ENCODE measurements at places on chromosomes 5 and 9.

- no peak for DNase-seq
Observed at GRCh38 chr5:178996156-178996555, 1.0 kb upstream of the GRM6 start.

DNA sequence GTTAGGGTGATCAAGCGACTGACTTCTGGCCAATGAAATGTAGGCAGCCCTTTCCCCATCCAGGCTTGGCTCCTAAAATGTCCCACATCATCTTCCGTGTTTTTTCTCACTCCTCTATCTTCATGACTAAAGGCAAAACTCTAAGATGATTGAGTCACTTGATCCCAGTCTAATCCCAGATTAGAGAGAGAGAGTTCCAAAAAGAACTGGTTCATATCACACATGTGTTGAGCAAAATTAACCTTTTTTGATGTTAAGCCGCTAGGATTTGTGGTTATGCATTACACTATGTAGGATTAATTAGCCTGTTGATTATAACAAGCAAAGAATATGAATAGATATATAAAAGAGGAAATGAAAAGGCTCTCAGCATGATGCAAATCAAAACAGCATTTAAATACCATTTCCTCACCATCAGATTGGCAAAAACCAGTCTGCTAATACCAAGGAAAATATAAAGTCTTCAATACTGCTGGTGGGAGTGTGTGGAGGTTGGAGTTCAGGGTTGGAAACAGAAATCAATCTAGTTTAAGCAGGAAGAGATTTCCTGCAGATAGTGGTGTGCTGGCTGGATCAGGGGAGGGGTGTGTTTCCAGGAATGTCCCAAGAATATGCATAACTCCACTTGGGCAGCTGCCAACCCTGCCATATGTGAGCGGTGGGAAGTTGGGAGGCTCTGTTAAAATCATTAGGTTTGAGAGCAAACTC lies 187.6 kb upstream of the S1PR3 start:
- no peak for DNase-seq

DNA sequence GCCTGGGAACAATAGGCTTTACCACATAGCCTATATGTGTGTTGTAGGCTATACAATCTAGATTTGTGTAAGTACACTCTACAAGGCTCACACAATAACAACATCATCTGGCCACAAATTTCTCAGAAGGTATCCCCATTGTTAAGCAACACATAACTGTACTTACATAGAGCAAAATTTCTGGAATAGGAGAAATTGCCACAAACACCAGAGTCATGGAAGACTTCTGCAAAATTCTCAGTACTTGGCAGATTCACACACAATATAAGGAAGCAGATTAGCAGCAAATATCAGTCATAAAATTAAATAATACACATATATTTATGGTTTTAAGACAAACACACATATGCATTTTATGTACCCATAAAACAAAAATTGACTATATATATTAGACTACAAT lies 16.4 kb downstream of the GNAQ start:
- DNase-seq: no peak

GRCh38 chr9:109880276-109881169 lies 100.5 kb downstream of the PALM2AKAP2 start:
- no peak for DNase-seq

DNA sequence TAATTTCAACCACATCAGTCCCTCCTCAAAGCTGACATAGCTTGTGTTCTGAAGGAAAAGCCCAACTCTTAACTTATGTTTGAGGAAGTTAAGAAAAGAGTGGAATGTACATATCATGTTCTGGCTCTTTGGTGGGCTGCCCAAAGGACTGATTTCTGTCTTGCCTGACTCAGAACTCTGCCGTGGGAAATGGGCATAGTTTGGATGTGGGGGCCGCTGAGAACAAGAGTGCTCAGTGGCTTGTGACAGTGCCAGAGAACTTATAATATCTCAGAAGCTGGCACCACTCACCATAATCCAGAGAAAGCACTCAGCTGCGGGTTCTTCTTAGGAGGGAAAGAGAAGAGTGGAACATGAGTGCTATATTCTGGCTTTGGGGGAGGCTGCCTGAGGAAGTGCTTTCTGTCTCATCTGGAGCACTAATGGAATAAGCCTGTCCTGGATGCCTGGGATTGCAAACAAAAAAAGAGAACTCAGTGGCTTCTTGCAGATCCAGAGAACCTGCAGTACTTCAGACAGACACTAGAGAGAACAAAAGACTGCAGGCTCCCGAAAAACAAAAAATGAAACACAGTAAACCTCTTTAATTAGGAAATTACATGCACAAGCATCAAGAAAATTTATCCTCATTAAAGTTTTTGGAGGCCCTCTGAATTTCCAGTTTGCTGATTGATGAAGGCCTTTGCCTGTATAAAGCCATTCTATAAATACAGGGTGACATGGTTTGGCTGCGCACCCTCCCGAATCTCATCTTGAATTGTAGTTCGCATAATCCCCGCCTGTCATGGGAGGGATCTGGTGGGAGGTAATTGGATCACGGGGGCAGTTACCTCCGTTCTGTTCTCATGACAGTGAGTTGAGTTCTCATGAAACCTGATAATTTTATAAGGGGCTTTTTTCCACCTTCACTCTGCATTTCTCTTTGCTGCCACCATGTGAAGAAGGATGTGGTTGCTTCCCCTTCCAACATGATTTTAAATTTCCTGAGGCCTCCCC lies 207.0 kb downstream of the DMAC1 start:
- DNase-seq: no peak

GRCh38 chr5:54523534-54523933 lies 6.0 kb downstream of the SNX18 start:
- DNase-seq: no peak

GRCh38 chr5:83244516-83244915 lies 167.2 kb downstream of the XRCC4 start:
- no peak for DNase-seq

- no peak for DNase-seq
Observed at GRCh38 chr9:90343366-90343765, 299.3 kb downstream of the DIRAS2 start.

GRCh38 chr5:90878549-90879196 lies 320.1 kb downstream of the ADGRV1 start:
- DNase-seq: no peak

DNA sequence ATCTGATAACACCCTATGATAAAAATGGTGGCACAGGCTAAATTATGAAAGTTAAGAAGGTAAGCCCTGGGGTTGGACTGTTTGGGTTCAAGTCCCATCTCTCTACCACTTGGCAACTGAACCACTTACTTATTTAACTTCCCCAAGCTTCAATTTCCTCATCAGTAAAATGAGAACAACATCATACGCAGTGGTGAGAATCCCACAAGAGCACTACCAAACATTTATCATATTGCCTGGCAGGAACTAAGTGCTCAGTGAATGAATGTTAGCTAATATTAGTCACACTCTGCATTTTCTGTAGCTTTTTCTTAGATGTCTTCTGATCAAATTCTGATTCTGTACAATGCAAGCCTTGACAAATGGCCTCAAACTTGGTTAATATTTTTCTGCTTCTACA lies 306.7 kb downstream of the EBF1 start:
- no peak for DNase-seq

- no peak for DNase-seq
Observed at GRCh38 chr9:4397917-4398316, 92.4 kb upstream of the SLC1A1 start.

GRCh38 chr5:175479125-175479881 lies 943 bp downstream of the SFXN1 start:
- no peak for DNase-seq

- DNase-seq: no peak
Observed at GRCh38 chr5:140024928-140025327, 18.2 kb downstream of the NRG2 start.

GRCh38 chr5:139743001-139743771 lies 52.4 kb upstream of the PSD2 start:
- no peak for DNase-seq

DNA sequence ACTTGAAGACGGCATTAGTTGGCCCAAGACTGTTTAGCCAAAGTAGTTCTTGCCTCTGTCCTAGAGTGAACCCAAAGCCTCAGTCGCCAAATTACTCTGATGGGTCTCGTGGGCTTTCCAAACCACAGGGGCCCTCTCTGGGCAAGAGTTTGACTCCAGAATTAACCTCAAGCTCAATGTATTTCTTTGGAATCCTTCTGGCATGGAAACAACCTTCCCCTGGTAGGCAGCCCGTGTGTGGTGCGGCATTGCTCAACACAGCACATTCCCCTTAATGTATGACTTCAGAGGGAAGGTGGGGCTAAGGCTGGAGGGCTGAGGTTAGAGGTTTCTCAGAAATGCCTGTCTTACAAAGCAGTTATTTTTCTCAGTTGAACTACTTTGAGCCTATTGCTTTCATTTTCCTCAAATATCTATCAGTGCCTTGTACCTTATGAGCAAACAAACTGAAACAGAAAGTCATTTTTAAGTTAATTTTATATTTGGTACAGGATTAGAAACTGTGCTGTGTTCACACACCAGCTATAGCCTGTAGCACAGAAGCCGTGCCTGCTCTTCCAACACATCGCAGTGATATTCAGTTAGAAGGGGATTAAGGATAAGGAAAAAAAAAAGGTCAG lies 123.9 kb upstream of the HAPLN1 start:
- no peak for DNase-seq

DNA sequence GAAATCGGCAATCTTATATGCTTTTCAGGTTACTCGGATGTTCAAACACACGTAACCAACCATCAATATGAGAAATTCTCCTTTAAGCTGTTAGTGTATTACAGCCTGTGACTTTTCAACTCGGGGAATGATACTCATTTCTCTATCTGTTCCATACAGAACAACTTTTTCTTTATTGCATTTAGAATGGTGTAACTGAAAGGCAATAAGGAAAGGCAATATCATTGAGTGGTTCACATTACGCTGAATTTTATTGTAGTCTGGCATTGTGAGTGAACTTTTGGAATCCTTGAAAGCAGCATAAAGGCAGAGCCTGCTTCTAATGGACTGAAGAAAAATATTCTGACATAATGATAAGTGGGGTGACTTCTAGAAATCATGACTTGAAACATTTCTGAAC lies 54.4 kb upstream of the MEF2C start:
- DNase-seq: no peak

DNA sequence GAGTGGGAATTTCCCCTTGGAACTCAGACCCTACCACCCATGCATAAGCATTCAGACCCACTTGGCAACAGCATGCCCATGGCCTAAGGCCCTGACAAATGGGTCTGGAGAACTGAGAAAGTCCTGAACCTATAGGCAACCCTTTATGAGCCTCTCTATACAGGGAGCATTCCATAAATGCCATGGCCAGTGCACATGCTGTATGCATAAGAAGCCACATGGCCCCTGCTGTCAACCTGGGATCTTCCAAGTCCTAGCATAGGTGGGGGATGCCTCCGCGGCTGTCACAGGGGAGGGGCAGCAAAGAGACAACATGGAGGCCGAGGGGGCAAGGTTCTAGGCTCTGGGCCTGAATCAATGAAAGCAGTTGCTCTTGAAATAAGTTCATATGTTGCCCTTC lies 8.2 kb upstream of the NIPAL4 start:
- no peak for DNase-seq

DNA sequence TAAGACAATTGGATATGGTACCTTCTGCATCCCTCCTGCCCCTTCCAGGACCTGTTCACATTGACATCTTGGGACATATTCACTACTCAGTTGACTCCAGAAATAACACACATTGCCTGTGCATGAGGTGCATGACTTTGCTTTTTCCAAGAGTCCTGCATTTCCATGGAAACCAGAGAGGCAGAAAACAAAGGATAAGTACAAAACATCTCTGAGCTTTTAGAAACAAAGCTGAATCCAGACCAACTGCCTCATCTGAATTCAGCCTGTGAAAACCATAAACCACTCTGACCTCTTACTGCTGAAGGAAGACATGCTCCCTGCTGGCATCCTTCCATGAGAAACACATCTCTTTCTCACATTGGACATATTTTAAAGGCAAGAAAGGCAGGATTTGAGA lies 695.1 kb downstream of the TAF11L14 start:
- DNase-seq: no peak

DNA sequence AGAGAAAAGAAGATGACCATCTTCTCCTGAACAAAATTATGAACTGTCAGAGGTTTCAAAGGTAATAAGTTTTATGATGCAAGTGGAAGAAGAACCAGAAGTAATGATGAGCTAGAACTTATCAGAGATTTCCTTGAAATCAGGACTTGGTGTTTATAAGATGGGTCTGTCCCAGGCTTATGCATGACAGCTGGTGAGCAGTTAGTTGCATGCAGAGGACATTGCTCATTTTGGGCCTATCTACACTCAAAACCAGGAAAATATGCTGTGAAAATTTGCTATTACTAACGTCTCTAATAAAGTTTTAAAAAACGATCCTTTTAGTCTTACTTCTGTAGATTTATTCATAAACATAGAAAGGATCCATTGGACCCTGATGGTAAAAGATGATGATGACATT lies 6.6 kb upstream of the STC2 start:
- no peak for DNase-seq
